ENCODE measurements at places on chromosomes 3 and 15.

GRCh38 chr15:33795070-33795469 is 173.2 kb upstream of the CHRM5 start:
- no peak for ATAC-seq

DNA sequence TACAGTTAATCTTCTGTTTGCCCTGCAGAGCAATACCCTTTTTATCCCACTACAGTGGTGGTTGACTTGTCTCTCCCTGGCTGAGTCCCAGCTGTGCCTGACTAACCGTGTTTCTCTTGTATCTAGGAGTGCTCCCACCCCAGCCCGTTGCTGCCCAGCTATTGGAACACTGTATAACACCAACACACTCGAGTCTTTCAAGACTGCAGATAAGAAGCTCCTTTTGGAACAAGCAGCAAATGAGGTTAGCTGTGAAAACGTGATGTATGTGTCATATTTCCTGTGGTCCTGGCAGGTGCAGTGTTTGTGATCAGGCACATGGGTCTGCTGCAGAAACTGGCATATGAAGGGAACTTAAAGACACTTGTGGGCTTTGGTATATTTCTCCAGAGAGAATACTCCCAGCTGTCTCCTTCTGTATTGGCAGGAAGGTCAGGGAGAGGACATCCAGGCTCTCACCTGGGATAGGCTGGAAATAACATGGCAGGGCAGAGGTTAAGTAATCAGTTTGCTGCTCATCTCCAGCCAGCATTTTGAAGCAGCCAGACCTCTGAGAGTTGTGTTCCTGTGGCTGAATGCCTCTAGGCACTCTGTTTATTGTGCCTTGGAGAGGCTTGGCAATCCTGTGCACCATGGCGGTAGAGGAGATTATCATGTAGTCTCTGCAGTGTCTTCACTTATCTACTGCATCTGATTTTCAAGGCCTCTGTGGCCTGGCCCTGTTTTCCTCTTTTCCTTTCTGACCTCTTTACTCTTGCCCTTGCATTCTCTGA is 34.8 kb downstream of the ATG7 start:
- ATAC-seq, result no peak

- ATAC-seq, result no peak
Observed at GRCh38 chr3:175057401-175057800, 198.3 kb downstream of the NAALADL2 start.

GRCh38 chr3:74768010-74768409 is 153.6 kb upstream of the CNTN3 start:
- no peak for ATAC-seq

DNA sequence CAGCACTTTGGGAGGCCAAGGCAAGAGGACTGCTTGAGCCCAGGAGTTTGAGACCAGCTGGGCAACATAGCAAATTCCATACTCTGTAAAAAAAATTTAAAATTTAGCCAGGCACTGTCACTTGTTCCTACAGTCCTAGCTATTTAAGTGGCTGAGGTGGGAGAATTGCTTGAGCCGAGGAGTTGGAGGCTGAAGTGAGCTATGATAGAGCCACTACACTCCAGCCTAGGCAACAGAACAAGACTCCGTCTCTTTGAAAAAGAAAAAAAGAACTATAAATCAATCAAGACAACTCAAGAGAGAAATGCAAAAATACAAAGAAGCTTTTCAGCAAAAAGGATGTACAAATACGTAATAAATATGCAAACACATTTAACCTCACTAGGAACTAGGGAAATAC is 78.8 kb downstream of the TJP1 start:
- ATAC-seq, result no peak

DNA sequence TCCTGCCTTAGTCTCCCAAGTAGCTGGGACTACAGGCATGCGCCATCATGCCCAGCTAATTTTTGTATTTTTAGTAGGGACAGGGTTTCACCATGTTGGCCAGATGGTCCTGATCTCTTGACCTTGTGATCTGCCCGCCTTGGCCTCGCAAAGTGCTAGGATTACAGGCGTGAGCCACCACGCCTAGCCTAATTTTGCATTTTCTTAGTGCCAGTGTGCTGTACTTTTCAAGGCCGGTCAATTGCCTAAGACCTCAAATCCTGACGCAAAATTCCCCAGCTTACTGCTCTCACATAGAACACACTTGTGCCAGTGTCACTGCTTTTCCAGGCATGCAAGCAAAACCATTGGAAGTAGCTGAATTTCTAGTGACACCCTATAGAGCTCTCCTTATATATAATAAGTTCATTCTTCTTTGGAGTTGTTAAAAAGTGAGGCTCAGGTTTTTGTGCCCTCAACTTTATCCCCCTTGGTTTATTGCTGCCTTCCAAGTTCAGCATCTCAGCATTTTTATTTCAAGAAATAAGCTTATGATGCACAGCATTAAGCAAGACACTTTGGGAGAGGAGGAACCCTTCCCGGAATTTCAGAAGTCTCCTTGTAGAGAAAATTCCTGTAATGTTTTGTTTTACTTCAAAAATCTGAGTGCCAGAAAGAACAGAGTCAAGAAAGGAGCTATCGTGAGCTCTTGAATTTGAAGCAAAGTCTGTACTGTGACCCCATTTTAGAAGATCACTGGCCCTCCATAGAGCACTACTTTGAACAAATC is 93.2 kb downstream of the FILIP1L start:
- ATAC-seq, result no peak

GRCh38 chr3:61186030-61186429 is 65.2 kb downstream of the FHIT start:
- no peak for ATAC-seq

GRCh38 chr15:36484038-36484778 is 95.2 kb upstream of the CDIN1 start:
- no peak for ATAC-seq

GRCh38 chr3:29280404-29281093 is at the start of gene RBMS3:
TSS of gene RBMS3 (plus strand) at chr3:29281071.
- peak; percentile 87 for ATAC-seq

DNA sequence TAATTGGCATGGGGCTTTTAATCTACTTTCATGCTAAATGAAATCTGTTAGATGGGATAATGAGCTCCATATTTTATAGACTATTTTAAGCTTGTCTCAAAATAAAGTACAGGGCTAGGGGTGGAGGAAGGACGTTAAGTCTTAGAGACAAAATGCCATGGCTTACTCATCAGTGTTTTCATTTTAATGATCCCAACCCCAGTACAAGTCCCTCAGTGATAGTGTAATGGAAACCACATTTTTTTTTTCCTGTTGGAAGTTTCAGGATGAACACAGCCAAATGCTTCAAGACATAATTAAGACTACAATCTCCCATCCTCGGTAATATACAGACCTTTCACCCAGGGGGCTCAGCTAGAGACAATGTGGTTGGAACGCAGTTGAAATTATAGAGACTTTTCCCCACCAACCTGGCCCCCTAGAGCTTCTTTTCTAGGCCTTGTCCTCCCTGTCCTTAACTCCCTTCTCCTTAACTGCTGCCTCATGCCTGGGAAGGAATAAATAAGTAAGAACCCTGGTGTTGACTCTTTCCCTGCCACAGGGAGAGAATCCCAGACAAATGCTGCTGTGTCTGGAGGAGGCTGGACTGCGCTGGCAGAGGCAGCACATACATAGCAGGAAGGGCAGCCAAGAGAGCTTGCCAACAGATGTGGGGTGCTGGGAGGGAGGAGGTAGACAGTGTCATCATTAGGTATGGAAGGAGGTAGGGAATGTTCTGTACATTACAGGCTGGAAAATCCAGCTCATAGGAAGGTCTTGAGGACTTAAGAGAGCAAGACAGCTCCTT is 115.4 kb upstream of the ROPN1 start:
- peak; percentile 86 for ATAC-seq

DNA sequence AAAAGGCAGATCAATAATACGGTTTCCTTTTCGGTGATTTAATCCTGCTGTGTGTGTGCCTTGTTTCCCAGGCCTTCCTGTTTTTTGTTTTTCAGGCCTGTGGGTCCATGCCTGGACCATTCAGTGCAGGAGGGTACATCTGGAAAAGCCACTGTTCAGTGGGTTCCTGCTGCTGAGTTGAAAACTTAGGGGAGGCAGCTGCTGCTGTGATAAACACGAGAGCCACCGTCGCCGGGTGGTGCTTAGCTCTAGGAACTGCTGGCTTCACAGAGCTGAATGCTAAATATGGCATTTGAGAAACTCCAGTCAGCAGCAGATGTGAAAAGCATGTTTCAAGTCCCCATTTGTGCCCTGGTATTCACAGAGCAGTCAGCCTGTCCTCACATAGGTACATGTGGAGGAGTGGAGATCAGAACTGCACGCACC is 44.0 kb downstream of the SYNM start:
- no peak for ATAC-seq

GRCh38 chr3:55658690-55659562 is 171.8 kb upstream of the WNT5A start:
- no peak for ATAC-seq

DNA sequence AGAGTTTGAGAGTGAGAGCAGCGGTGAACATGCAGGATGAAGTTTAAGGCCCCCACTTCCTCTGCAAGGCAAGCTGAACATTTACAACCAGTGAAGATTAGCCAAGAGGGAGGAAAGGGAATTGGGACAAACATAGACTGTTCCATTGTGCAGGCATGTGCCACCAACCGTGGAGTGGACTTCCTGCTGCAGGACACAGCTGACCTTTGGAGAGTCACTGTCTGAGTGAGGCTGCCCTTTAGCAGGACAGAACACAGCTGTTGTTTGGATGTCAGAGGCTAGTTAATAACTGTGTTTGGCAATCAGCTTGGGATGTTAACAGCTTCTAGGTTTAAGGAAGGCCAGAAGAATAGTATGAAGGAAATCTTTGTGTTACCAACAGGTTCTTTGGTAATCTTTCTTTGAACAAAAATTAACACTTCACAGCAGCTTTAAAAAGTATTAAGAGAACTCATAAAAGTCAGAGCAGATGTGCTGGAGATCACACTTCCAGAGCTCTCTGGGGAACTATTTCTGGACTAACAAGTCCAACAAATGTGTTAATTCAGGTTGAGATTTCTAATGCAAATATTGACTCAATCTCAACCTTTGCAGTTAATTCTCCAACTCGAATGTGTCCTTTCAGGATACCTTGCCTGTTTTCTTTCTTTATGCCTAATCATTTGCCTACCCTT is 31.4 kb downstream of the CTDSPL start:
- ATAC-seq, result no peak

GRCh38 chr15:38144921-38145320 is 107.7 kb upstream of the SPRED1 start:
- no peak for ATAC-seq

GRCh38 chr15:65060641-65061397 is 7.0 kb downstream of the RASL12 start:
- ATAC-seq, result no peak

- peak; percentile 71 for ATAC-seq
Observed at GRCh38 chr3:177284383-177284881, 87.2 kb upstream of the TBL1XR1 start.

GRCh38 chr15:58510715-58511598 is 79.2 kb downstream of the LIPC start:
- no peak for ATAC-seq

- peak; percentile 93 for ATAC-seq
Observed at GRCh38 chr3:120170223-120170622, 76.0 kb upstream of the GSK3B start.

DNA sequence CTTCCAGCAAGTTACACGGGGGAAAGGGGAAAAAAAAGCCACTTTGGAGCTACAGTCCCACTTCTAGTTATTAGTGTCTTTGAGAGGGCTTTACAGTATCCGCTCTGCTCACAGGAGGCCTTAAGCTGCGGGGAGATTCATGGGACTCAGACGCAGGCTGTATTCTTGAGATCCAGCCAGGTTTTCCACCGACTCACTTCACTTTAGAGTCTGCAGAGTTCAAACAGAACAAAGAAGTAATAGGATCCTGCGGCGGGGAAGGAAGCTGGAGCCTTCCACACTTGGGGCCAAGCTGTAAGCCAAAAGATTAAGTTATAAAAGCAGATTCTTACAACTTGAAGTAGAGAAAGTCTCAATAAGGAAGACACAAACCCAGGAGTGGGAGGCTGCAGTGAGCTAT is 60.2 kb upstream of the FAM174B start:
- no peak for ATAC-seq

GRCh38 chr3:2870724-2871333 is 239.3 kb downstream of the IL5RA start:
- no peak for ATAC-seq

DNA sequence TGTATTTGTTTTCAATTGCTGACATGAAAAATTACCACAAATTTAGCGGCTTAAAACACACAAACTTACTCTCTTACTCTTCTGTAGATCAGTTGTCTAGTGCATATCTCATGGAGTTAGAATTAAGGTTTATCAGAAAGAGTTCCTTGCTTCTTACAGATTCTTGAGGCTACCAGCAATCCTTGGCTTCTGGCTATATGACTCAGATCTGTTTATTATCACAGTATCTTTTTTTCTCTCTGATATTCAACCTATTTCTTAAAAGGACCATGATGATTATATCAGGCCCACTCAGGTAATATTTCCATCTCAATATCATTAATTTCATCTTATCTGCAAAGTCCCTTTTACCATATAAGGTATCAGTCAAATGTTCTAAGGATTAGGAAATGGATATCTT is 263.5 kb upstream of the BCHE start:
- ATAC-seq, result no peak

DNA sequence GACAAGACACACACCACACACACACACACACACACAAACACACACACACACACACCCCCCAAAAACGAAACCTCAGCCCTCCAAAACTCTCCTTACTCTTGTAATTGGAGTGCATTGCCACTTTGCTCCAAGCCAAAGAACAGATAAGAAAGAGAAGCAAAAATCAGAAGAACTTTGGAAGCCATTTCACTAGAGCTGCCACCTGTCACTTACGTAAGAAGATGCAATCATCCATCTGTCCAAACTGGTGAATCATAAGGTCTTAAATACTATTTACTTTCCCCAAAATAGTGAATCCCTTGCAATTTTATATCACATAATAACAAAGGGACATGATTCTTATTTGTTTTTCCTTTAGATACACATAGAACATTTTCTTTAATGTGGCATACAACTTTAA is 285.4 kb downstream of the ZBTB20 start:
- no peak for ATAC-seq

DNA sequence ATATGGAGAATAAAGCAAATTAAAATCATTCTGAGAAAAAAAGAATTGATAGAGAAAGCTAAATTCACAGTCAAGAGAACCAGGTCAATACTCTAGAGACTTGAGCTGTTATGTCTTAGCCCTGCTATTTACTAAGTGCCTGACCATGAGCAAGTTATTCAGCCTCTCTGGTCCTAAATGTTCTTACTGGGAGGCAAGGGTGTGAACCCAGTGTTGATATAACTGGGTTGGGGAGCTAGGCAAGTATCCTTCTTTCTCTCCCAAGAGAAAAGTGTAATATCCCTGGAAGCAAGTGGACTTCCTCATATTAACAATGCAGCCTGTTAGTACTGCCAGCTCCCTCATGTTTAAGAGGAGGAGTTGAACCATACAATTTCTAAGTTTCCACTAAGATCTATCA is 488.9 kb upstream of the RASGRP1 start:
- no peak for ATAC-seq

DNA sequence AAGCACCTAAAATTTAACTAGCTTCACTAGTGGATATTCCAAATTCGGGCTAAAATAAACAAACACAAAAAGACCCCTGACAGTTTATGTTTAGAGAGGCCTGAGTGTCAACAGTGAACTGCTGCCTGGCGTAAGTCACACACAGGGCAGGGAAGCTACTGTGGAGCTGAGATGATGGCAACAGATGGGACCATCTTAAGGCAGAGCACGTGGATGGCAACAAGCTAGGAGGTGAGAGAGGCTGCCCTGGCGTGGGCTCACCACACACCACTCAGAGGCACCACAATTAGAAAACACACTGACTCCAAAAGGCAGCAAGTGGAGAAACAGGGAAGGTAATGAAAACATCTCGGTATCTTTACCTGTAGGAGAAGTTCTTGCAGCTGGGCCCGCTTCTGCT is 93.3 kb downstream of the ATP1B3 start:
- ATAC-seq, result no peak

- no peak for ATAC-seq
Observed at GRCh38 chr15:101470548-101471239, 18.8 kb downstream of the PCSK6 start.

Data from SK-N-SH treated with all-trans-retinoic acid at 6 μM for 48 hours (cell line).